ENCODE measurements at places on chromosomes 1 and 21.

GRCh38 chr1:221874285-221875003 lies 132.6 kb upstream of the DUSP10 start:
- no peak for DNase-seq

GRCh38 chr1:192491804-192492554 lies 83.6 kb upstream of the RGS1 start:
- DNase-seq = no peak

DNA sequence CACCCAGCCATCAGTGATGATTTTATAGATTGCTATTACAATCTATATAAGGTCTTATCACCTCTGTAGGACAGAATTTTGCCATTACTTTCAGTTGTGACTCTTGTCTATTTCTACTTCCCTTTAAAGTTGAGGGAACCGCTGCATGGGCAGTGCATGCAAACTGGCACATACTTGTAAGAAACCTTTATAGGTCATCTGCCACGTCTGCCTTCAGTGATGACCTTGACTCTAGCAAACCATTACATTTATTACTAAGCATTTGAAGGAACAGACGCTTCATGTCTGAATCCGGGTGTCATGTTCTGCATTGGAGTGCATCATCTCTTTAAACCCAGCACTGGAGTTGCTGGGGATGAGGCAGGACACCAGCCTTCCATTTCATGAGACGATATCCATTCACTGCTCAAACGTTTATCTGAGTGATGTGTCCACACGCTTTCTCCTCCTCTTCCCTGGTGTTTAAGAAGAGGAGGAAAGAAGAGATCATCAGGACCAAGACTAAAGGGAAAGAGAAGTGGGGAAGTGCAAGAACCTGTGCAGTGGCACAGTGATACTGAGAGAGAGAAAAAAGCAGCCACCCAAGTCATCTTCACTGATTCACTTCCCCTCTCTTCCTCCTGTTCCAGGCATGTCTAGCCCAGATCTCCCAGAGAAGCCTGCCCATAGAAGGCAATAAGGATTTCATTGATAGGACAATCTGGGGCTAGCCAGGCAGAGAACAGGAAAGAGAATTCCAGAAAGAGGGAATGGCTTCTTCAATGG lies 14.1 kb downstream of the CCSAP start:
- no peak for DNase-seq

GRCh38 chr1:87961992-87962391 lies 633.3 kb downstream of the LMO4 start:
- no peak for DNase-seq

DNA sequence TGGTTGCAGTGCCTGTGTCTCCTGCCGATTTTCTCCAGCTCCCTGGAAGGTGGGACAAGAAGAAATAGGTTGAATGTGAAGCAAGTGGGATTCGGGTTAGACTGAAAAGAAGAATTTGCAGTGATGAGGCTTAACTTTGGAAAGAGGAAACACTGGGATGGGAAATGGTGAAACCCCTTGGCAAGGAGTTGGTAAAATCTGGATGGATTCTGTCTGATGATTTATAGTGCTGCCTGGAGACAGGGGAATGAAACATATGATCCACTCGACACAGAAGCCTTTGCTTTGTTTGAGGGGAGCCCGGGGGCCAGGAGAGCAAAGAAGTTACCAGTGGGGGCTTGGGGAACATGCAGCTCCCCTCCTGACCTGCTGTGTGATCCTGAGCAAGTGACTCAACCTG lies 67.2 kb downstream of the UBIAD1 start:
- no peak for DNase-seq

GRCh38 chr1:30274976-30275621 lies 448.3 kb downstream of the MATN1 start:
- DNase-seq = no peak

DNA sequence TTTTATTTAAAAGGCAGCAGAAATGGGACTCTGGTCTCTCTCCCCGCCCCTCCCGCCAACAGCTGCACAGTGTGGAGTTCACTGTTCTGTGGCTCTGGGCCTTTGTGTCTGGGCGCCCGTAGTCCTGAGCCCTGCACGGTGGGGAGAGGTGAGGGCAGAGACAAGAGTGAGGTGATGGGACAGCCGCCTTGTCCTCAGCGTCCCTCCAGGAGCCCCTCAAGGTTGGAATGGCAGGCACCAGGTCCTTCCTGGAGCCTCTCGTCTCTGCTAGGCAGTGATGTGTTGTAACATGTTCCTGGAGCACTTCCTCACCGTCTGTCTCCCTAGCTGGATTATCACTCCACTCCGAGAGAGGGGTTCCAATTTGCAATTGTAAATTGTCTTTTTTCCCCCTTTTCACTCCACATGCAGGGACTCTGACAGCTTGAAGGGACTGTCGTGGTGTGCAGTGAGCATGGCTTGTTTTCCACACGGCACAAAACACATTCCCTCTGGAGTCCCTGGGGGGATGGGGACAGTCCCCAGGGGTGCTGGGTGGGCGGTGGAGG lies 44.6 kb upstream of the C1orf174 start:
- no peak for DNase-seq

DNA sequence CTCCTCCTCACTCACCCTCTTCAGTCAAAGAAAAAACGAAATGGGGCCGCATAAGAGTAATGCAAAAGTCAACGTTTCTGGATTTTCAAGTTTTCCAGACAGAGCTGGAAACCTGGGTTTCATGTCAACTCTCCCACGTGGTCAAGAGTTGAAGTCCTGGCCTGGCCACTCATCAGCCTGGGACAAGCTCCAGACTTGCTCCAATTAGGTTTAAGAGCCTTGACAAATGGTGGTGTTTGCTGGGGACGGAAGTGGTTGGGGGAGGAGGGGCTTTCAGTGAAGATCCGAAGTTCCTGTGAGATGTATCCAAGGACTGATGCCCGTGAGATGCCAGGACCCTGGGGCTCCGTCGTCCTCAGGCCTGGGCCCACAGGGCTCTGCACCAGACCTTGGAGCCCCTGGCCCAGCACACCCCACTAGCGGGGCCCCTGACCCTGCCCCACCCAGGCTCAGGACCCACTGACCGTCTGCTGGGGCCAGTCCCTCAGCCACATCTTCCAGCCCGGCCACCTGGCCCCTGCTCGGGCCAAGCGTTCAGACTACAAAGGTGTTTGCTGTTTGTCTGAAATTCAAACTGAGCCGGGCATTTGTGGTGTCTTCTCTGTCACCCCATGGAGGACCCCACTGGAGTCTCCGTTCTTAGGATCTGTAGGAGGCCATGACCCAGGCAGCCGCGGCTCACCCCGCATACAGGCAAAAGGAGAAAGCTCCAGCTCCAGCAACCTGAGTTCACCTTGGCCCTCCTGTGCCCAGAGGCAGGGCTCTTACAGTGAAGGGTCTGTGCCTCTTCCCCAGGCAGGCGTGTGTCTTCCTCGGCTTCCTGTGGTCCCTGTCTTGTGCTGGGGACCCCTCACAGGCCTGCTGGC lies 53.3 kb downstream of the SIK1 start:
- no peak for DNase-seq

DNA sequence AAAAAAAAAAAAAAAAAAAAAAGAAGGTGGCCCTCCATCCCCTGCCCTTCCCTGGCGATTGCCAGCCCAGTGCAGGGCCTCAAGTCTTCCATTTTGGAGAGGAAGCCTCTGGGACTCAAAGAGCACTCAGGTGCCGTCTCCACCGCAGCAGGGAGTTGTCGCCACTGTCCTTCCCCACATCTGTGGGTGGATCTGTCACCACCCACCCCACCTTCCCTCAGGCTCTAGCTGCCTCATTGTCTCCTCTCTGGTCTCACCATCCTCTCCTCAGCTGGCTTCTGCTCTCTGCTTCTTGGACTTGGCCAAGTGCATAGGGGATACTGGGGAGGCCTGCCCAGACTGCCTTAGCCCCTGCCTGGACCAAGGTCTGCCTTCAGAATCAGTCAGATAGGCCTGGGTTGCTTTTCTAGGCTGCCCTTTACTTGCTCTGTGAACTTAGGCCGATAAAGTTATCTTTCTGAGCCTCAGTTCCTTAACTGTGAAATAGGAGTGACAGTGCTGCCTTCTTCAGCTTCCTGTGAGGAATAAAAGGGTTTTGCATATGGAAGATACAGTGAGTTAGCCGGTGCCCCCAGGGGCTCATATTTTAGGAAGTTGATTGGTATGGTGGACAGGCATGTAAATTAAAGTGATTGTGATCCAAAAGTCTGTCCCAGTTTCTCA lies 15.8 kb downstream of the RCC1 start:
- DNase-seq = no peak

DNA sequence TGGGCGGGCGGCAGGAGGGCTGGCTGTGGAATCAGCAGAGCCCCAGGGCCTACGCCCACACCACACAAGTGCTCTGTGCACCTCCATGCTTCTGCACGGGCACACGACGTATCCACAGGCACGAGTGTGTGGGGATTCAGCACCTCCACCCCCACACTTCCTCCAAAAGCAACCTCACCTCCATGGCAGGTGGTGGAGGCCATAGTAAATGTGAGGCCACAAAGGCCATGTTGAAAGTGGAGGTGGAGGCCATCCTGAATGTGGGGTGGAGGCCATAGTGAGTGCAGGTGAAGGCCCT lies 125.4 kb upstream of the VAMP3 start:
- no peak for DNase-seq

- DNase-seq = no peak
These were observed 66.6 kb downstream of the MAP3K21 start for GRCh38 chr1:233393926-233394680.

- no peak for DNase-seq
These were observed 23.9 kb downstream of the TTC34 start for GRCh38 chr1:2777424-2778219.

GRCh38 chr1:211549092-211549711 lies 29.8 kb downstream of the SLC30A1 start:
- no peak for DNase-seq

GRCh38 chr1:47334765-47335435 lies 1.3 kb downstream of the CMPK1 start:
- no peak for DNase-seq

- DNase-seq = peak; percentile 81
These were observed 10.5 kb downstream of the SLC30A2 start for GRCh38 chr1:26035203-26035958.
